ENCODE measurements at places on chromosomes 3 and 15. TPM values are rescaled to one million over a fixed set of nuclear protein-coding genes. Genes with fewer than 3 reads are reported as not detected.

DNA sequence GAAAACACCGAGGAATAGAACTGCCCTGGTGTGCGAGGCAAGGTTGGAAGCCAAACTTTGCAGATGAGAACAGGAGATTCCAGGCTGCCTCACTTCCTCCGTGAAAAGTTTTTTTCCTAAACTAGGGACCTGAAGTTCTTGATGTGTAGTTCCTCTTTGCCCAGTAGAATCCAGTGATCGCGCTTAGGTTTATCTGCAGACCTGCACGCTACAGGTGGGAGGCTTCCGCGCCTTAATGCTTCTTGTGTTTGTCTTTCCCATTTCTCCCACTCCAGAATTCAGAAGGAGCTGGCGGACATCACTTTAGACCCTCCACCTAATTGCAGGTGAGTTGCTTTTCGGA lies 5.4 kb downstream of the UBE2E1 start:
- H3K4me1 ChIP-seq: peaks cover 61% of the 10 kb centered on the region
- H3K4me3 ChIP-seq: peak overlapping the region; percentile 84
- peak overlapping the region; percentile 95 for H3K27ac ChIP-seq
- no peak for DNase-seq
- peaks cover 44% of the 10 kb centered on the region for H3K36me3 ChIP-seq

Gene SACM1L
- total RNA-seq: 52.6 TPM

DNA sequence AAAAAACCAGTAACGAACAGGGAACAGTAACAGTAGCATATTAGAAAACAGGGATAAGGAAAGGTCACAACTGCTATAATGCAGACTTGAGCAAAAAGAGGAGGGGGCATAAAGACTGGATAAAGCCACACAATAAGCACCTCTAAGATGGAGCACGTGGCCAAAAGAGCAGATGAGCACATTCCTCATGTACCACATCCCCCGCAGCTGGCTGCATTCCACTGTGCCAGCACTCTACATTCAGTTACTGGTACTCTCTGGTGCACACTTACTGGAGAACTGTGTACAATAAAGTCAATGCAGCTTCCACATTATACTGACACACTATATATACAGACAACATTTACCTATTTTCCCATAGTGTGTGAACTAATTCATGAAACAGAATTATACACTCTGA lies 64.7 kb downstream of the UBE3A start:
- H3K4me3 ChIP-seq: no peak overlapping the region
- DNase-seq: no peak
- H3K27ac ChIP-seq: no peak overlapping the region
- H3K27me3 ChIP-seq: no peaks in the 10 kb centered on the region

DNA sequence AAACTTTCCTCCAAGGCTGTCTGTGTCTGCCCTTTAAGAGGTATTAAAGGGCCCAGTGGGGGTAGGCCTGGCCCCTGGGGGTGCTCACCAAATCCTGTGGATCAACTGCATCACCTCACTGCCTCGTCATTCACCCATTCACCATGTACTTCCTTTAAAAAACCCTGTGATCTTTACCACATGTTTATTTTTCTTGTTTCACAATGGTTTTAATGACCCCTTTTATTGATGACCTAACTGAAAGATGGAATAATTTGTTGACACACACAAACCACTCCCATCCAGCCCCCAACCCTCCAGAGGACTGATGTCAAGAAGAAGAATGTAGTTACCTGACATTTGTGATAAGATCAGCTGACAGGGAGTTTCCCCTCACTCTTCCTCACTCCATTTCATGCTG lies 40.8 kb downstream of the KCNAB1 start:
- DNase-seq: peak; percentile 49
- H3K27me3 ChIP-seq: peaks cover 1% of the 10 kb centered on the region
- peaks cover 14% of the 10 kb centered on the region for H3K4me1 ChIP-seq
- H3K27ac ChIP-seq: peak overlapping the region; percentile 4
- H3K4me3 ChIP-seq: no peak overlapping the region
- no peaks in the 10 kb centered on the region for H3K36me3 ChIP-seq

DNA sequence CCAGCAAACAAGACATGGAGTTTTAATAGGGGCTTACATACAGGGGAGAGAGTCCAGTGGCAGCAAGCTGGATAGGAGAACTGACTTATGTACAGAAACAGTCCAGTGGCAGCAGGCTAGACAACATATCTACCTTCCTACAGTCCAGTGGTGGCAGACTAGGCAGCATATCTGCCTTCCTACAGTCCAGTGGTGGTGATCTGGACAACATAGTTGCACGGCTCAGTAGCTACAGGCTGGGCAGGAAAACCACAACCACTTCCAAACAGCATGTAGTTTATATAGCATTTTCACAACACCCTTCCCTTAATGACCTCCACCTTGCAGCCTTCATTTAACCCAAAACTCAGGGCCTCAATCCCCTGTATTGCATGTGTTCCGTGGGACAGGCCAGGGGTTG lies 181.3 kb upstream of the EIF1B start:
- no peak overlapping the region for H3K4me3 ChIP-seq
- H3K36me3 ChIP-seq: no peaks in the 10 kb centered on the region
- no peaks in the 10 kb centered on the region for H3K4me1 ChIP-seq
- no peak overlapping the region for H3K27ac ChIP-seq

GRCh38 chr3:67468511-67468910 lies 185.9 kb downstream of the SUCLG2 start:
- H3K36me3 ChIP-seq: peaks cover 24% of the 10 kb centered on the region
- no peak for DNase-seq
- no peak overlapping the region for H3K4me3 ChIP-seq
- no peaks in the 10 kb centered on the region for H3K27me3 ChIP-seq

Gene STARD5
- 6.7 TPM for total RNA-seq

DNA sequence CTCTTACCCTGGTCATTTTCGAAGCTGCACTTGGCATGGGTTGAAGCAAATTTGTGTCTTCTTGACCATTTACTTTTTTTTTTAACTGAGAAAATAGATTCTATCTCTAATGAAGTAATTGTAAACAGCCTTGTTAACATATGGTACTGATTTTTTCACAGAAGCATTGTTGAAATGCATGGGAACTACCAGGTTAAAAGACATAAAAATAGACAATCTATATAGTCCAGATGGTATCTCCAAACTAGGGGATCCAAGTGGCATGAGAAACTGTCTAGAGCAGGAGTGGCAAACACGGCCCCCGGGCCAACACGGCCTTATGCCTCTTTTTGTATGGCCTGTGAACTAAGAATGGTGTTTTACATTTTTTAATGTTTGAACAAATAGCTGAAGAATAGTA lies 41.9 kb downstream of the CACNA1D start:
- no peak overlapping the region for H3K27ac ChIP-seq
- H3K4me3 ChIP-seq: no peak overlapping the region
- no peak for DNase-seq
- no peaks in the 10 kb centered on the region for H3K36me3 ChIP-seq

DNA sequence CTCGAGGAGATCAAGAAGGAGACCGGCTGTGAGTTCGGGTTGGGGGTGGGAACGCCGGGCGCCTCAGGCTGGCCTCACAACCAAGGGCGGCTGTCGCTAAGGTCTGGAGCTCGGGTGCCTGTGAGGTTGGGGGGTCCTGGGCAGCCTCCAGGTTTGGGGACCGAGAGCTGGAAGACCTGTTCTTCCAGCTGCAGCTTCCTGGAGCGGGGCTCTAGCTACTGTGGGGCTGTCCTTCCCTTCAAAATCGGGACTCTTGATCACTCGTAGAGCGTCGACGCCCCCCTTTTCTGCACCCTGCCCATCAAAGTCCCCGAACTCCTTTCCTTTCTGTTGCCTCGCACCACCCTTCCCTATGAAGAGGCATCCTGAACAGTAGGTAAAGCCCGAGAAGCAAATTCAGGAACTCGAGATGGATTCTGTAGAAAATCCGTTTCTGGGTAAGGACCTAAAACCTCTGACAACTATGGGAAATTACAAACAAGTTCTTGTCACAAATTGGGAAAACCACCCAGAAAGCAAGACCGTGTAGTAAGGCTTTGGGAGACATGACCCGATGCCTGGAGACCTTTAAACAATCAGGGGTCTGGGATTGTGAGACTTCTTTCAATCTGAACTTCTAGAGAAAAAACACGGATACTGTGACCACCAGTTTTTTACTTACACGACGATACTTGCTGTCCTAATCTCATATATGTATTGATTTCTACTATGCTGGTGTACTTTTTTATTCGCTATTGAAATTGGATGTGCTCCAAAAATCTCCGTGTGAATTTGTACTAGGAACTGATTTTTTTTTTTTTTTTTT lies 556 bp downstream of the CHP1 start:
- H3K4me3 ChIP-seq: peak overlapping the region; percentile 88
- H3K4me1 ChIP-seq: peaks cover 27% of the 10 kb centered on the region
- peak overlapping the region; percentile 93 for H3K27ac ChIP-seq
- H3K27me3 ChIP-seq: no peaks in the 10 kb centered on the region

Gene GOLGA6B
- not detected for total RNA-seq

DNA sequence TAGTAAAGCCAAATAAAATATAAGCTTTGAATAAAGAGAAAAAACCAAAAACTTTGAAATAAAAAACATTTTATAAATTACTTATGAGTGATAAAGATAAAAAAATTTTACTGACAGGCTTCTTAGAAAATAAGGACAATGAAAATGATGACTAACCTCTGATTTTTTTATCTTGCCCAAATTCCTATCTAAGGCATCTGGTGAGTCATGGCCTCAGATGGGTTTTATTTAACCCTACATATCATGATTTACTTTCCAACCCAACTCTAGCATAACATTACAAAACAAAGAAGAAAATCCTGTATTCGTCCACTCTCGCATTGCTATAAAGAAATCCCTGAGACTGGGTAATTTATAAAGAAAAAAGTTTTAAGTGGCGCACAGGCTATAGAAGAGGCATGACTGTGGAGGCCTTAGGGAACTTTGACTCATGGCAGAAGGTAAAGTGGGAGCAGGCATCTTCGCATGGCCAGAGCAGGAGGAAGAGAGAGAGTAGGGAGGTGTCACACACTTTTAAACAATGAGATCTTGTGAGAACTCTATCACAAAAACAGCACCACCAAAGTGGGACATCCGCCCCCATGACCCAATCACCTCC lies 152.1 kb downstream of the NEK10 start:
- H3K36me3 ChIP-seq: no peaks in the 10 kb centered on the region
- no peaks in the 10 kb centered on the region for H3K4me1 ChIP-seq
- no peak overlapping the region for H3K4me3 ChIP-seq
- no peak overlapping the region for H3K27ac ChIP-seq
- no peak for DNase-seq

- no peaks in the 10 kb centered on the region for H3K36me3 ChIP-seq
- H3K4me1 ChIP-seq: peaks cover 8% of the 10 kb centered on the region
- peak overlapping the region; percentile 56 for H3K4me3 ChIP-seq
These were observed 51.4 kb upstream of the RNF7 start for GRCh38 chr3:141686466-141687291.

DNA sequence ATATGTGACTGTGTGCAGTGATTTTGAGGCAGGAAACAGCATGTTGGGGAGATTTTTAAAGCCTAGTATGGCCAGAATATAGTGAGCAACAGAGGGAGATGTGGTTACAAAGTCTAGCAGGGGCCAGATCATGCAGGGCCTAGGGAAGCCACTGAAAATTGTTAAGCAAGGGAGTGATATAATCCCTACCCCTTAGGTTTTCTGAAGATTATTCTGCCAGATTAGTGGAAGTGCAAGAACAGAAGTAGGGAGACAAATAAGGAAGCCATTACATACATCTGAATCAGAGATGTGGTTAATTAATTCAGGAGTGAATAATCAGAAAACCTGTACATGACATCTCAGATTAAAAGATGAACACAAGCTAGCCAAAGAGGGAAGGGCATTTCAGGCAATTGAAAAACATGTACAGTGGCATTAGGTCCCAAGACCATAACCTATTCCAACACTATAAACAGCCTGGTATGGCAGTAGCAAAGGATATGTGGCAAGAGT lies 54.8 kb downstream of the MSL2 start:
- no peak for DNase-seq
- peaks cover 26% of the 10 kb centered on the region for H3K4me1 ChIP-seq
- H3K27ac ChIP-seq: peak overlapping the region; percentile 18
- H3K4me3 ChIP-seq: no peak overlapping the region
- no peaks in the 10 kb centered on the region for H3K36me3 ChIP-seq

DNA sequence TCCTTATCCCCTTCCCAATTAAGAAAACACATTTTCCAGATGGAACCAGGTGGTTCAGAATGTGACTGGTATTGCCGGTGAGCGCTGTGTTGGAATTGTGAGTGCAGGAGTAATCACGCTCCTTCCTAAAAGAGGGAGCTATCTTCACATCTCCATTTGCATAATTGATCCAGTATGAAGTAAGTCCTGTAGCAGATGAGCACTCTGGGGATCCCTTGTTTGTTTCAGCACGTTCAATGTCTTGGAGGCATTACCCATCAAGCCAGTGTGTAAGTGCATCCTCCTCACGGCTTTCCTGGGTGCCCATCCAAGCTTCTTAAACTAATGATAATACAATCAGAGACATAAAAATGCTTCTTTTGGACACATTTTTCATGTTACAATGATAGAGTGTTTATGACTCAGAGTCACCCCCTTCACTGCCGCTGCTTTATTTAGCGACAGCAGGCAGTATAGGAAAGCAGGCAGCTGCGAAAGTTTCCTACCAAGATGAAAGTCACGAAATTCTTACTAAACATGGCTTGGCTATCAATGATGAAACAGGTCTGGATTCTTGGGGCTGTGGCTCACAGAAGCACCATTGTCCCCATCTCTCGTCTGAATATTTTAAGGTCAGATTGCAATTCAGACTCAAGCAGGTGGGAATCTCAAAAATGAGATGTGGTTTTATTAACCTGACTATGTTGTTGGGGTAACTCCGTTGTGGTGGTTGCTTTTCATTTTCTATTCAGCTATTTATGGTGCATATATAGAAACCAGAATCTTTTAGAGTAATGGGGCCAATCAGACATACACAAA lies 346.3 kb upstream of the MDFIC2 start:
- H3K36me3 ChIP-seq: no peaks in the 10 kb centered on the region
- no peak overlapping the region for H3K27ac ChIP-seq
- H3K4me3 ChIP-seq: no peak overlapping the region
- H3K4me1 ChIP-seq: no peaks in the 10 kb centered on the region
- peaks cover 24% of the 10 kb centered on the region for H3K27me3 ChIP-seq
- DNase-seq: no peak

Gene ZNF502
- 2.0 TPM for total RNA-seq

GRCh38 chr3:38038447-38038911 lies 529 bp upstream of the DLEC1 start:
- DNase-seq: peak; percentile 61
- H3K36me3 ChIP-seq: peaks cover 7% of the 10 kb centered on the region
- H3K27ac ChIP-seq: peak overlapping the region; percentile 91
- peaks cover 28% of the 10 kb centered on the region for H3K4me1 ChIP-seq
- peak overlapping the region; percentile 60 for H3K4me3 ChIP-seq

DNA sequence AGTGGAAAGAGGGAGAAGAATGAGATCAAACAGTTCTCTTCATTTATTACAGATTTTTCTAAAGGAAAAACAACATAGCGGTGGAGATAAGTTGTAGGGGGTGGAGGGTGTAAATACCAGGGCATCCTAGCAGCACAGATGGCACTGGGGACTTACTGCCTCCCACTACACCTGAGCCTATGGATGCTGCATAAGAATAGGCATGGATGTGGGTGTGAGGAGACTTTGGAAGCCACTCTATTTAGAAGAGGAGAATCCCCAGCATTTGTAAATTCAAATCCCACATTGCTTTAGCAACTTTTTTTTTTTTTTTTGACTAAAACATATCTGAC lies 27.4 kb upstream of the IL1RAP start:
- no peak overlapping the region for H3K27ac ChIP-seq
- peaks cover 9% of the 10 kb centered on the region for H3K4me1 ChIP-seq
- no peaks in the 10 kb centered on the region for H3K36me3 ChIP-seq
